ENCODE measurements at places on chromosomes 6 and 20. TPM values are rescaled to one million over a fixed set of nuclear protein-coding genes. Genes with fewer than 3 reads are reported as not detected.

ARMH2 gene
- not detected for polyA plus RNA-seq

NOTCH4 gene
- polyA plus RNA-seq, result 24.5 TPM

OGFR gene
- 26.8 TPM for polyA plus RNA-seq

MATN4 gene
- polyA plus RNA-seq, result 0.34 TPM

C6orf118 gene
- polyA plus RNA-seq, result 6.8 TPM

TFAP2A gene
- polyA plus RNA-seq, result 46.8 TPM

ZSCAN12 gene
- polyA plus RNA-seq, result 12.1 TPM

OR2J3 gene
- polyA plus RNA-seq, result not detected

SLC17A3 gene
- 0.47 TPM for polyA plus RNA-seq

TBP gene
- 25.2 TPM for polyA plus RNA-seq

GCLC gene
- polyA plus RNA-seq, result 19.5 TPM

SIRPG gene
- polyA plus RNA-seq, result not detected

PGBD1 gene
- 12.4 TPM for polyA plus RNA-seq

PREX1 gene
- polyA plus RNA-seq, result 14.3 TPM

PTK7 gene
- 229 TPM for polyA plus RNA-seq

HFE gene
- 9.4 TPM for polyA plus RNA-seq

GMDS gene
- polyA plus RNA-seq, result 68.5 TPM

ZNF165 gene
- 5.2 TPM for polyA plus RNA-seq

RNF144B gene
- polyA plus RNA-seq, result 25.2 TPM

DLK2 gene
- 1.6 TPM for polyA plus RNA-seq

KHDC1 gene
- 11.0 TPM for polyA plus RNA-seq

DZANK1 gene
- 5.8 TPM for polyA plus RNA-seq

RPP21 gene
- 44.0 TPM for polyA plus RNA-seq

CCN2 gene
- polyA plus RNA-seq, result 204 TPM

NECAB3 gene
- 19.2 TPM for polyA plus RNA-seq

KCNK17 gene
- polyA plus RNA-seq, result 0.09 TPM

KIFC1 gene
- 54.6 TPM for polyA plus RNA-seq

CD24 gene
- polyA plus RNA-seq, result 1,043 TPM

MMS22L gene
- polyA plus RNA-seq, result 12.8 TPM

C2 gene
- 4.8 TPM for polyA plus RNA-seq
